ENCODE measurements at places on chromosomes 12 and 14. TPM values are rescaled to one million over a fixed set of nuclear protein-coding genes. Genes with fewer than 3 reads are reported as not detected.

GRCh38 chr14:63301891-63302534, 16.7 kb downstream of the GPHB5 start:
- no peak for DNase-seq

Gene MYH6
- not detected for polyA plus RNA-seq

Gene CELA1
- not detected for polyA plus RNA-seq

DNA sequence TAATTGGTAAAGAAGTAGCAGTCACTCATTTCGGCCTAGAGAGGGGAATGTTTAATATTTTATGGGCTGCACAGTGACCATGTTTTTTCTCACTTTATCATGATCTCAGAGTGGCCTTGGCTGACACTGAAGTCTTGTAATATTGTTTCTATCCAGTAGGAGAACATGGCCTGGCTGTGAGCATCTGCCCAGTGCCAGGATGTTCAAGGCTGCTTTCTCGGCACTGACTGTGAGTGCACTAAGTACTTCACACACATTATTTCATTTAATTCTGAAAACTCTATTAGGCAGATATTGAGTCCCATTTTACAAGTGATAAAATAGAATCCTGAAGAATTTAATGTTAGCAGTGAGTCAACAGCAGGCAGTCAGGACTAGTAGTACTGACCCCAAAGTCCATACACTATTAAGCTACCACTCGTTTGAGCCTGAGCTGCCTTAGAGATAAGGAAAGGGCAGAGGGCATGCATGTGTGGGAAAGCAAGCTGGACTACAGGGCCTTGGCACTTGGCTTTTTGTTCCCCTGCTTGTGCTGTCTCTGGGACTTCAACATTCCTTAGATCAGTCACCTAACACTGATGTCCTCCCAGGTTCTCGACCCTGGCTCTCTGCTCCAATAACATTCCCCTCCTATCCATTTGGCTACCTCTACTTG, 42.2 kb upstream of the APPL2 start:
- DNase-seq = no peak

GRCh38 chr14:65414961-65415589, 2.5 kb downstream of the FUT8 start:
- no peak for DNase-seq

Gene FBXO21
- polyA plus RNA-seq = 21.9 TPM

Gene TPPP2
- polyA plus RNA-seq = not detected

DNA sequence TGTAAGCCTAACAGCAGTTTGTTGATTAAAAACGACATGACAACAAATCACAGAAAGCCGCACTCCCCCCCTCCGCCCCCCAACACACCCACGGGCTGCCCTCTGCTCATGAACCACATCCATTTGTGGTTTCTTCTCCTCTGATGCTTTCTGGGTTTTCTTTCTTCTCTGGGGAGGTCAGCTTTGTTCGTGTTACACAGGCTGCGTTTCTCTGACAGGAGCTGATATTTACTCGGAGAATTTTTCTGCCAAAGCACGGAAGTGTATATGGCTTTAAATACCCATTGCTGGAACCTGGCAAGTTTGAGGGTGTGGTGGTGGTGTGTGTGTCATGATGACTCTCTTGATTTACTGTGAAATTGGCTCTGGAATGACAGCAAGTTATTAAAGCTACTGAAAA, 883.7 kb upstream of the TMEM132C start:
- no peak for DNase-seq

DNA sequence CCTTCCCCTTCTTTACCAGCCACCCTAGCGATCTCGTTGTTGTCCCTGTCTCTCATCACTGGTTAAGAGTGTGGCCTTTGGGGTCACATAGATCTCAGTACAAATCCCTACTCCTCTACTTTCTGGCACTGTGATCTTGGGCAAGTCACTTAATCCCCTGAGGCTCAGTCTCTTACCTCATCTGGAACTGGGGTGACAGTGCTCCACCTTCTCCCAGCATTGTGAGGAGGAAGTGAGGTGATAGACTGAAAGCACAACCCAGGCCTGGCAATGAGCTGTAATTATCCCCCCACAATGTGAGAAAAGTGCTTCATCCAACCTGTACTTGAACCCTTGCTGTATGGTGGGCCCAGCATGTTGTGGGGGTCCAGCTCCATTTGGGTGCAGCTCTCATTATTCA, 48.0 kb downstream of the IRAK3 start:
- DNase-seq = no peak

GRCh38 chr12:124308741-124309140, 13.8 kb downstream of the RFLNA start:
- no peak for DNase-seq

DNA sequence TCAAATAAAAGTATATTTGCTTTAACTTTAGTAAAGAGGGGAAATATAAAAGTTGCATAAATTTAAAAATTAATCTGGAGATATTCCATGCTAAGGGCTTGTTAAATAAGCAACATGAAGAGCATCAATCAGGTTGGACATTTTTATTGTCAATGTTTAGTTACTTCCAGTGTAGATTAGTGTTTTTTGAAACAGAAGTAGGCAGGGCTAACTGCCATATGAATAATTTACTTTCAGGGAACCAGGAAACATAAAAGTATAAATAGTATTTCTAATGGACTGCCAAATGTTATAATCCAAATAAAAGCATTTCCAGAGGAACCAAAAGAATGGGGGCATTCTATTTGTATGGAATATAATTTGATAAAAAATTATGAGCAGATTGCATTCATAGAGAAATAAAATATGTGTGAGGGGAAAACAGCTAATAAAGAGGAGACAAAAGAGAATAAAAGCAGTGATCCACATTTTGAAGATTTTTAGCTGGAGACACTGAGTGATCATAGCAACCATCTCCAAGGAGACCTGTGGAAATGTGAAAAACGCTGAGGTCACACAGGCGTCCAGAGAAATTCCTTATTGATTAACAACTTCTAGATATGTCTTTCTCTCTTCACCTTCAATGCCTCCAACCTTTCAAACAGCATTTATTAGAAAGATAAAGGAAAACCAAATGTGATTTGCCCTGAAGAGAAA, 70.8 kb downstream of the SRGAP1 start:
- no peak for DNase-seq

GRCh38 chr12:49519574-49519936, 19.3 kb upstream of the KCNH3 start:
- DNase-seq = no peak

GRCh38 chr12:75087654-75088053, 122.0 kb downstream of the KCNC2 start:
- no peak for DNase-seq

- no peak for DNase-seq
Observed at GRCh38 chr12:113891739-113892520, 74.2 kb downstream of the RBM19 start.

GRCh38 chr12:49043856-49044258, 16.7 kb downstream of the KMT2D start:
- DNase-seq = no peak

GRCh38 chr14:78018283-78018682, 151.9 kb upstream of the NRXN3 start:
- no peak for DNase-seq

- no peak for DNase-seq
Observed at GRCh38 chr12:50637870-50638481, 125.9 kb upstream of the ATF1 start.

- no peak for DNase-seq
Observed at GRCh38 chr14:33567023-33567728, 383.7 kb downstream of the EGLN3 start.

Gene LTB4R2
- 5.4 TPM for polyA plus RNA-seq

DNA sequence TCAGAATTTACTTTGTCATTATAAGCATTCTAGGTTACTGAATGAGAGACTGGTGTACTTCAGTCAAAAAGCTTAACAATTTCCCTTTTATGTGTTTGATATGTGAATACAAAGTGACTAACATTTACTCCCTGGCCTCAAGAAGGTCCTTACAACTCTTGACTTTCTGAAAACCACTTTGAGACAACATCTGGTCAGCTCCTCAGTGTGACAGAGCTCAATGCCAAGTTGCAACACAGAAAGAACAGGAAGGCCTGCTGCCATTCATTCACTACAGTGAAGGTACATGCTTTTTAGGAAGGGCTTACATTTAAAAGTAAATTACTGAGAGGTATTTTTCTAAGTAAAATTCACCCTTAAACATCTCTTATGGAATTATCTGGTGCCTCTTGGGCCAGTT, 2.3 kb upstream of the NAA30 start:
- DNase-seq = no peak

DNA sequence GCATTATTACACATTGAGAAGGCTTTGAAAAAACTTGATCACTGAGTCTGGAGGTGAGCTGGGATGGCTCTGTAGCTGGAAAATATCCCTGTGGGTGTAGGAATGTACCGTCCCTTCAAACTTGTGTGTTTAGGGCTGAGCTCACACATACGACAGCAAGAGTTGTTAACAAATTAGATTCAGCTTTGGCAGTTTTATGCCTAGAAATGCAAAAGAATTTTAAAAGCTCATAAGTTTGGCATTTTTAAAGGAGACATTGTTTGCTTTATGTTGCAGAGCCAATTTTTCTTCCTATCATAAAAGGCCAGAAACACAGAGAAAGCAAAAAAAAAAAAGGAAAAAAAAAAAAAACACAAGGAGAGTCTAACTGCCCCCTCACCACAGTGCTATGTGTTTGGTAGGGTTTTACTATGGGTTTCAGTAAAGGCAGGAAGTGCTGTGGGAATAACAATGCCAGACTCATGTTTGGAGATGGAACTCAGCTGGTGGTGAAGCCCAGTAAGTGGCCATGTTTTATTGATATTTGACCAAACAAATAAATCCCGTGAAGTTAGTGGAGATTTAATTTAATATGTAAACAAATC, 78.4 kb downstream of the DAD1 start:
- DNase-seq = no peak

- no peak for DNase-seq
Observed at GRCh38 chr12:108622421-108622820, 11.3 kb downstream of the SELPLG start.

Gene OTX2
- not detected for polyA plus RNA-seq

Gene ARHGAP9
- polyA plus RNA-seq = 0.15 TPM

- DNase-seq = no peak
Observed at GRCh38 chr14:93629643-93630042, 158.6 kb downstream of the PRIMA1 start.

DNA sequence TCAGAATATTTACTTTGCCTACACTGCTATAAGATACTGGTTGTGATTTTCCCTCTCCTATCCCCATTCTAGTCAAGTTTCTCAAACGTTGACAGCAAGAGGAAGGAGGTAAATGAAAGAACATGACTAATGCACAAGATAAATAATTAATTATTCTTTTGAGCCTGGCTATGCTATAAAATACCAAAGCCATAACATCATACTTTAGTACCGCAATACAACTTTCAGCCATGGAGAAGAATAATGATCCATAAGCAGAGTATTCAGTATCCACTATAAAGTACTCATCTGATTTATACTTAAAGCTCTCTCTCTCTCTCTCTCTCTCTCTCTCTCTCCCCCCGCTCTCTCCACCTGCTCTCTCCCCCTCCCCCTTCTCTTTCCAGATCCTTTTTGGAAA, 41.3 kb downstream of the TDG start:
- peak; percentile 13 for DNase-seq

- no peak for DNase-seq
Observed at GRCh38 chr12:88553941-88554658, 26.2 kb downstream of the KITLG start.

- DNase-seq = no peak
Observed at GRCh38 chr14:76977793-76978720, 50.5 kb downstream of the IRF2BPL start.

DNA sequence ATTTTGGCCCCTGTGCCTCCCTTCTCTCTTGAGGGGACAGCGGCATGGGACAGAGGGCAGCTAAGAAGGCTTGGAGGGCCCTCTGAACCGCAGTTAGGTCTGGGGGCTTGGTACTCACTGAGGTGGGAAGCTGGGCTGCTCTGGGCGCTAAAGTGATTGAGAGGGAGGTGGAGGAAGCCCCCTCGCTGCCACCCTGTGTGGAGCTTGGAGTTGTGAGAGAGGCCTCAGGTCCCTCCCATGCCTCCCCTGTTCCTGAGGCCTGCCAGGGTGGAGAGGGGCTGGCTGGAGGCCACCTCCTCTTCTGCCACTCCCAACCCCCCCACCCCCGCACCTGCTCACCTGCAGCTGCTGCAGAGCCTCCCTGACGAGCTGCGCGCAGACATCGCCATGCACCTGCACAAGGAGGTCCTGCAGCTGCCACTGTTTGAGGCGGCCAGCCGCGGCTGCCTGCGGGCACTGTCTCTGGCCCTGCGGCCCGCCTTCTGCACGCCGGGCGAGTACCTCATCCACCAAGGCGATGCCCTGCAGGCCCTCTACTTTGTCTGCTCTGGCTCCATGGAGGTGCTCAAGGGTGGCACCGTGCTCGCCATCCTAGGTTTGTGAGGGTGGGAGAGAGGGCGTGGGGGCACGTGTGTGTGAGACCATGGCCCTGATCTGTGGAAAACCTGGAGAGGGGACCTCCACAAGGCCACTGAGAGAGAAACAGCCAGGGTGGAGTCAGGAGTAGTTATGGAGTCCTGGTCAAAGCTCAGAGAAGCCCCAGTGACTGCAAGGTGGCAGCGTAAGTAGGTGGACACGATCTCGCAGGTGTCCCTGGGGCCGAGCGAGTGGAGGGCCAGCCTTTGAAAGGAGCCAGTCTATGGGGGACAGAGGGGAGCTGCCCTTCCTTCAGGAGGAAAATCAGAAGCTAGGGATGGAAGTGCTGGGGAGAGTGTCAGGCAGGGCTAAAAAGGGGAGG, 11.2 kb downstream of the KCNH3 start:
- no peak for DNase-seq

DNA sequence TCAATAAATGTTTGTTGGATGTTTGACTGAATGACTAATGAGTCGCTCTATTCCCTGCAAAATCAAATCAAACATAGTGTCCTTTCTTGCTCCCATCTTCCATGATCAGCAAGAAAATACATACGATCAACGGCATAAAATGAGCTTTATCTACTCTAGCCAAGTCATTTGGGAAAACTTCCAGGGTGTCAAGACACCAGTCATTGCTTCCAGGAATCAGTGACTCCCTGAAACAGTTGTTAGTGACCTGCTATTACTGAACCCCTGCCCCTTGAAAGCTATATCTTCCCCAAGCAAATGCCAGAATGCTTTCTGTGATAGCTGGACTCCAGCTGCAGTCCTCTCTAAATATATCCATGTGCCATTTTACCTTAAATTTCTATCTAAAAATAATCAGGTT, 169.5 kb upstream of the SSTR1 start:
- no peak for DNase-seq

- DNase-seq = no peak
Observed at GRCh38 chr12:60926256-60926655, 1330.4 kb downstream of the SLC16A7 start.

- DNase-seq = no peak
Observed at GRCh38 chr14:36076197-36076596, 100.3 kb downstream of the PTCSC3 start.

Gene MFAP5
- 295 TPM for polyA plus RNA-seq

- DNase-seq = no peak
Observed at GRCh38 chr14:100602621-100603230, 15.5 kb upstream of the BEGAIN start.

Data from keratinocyte (primary cell).